ENCODE measurements at places on chromosomes 11 and 22. TPM values are rescaled to one million over a fixed set of nuclear protein-coding genes. Genes with fewer than 3 reads are reported as not detected.

The FGF4 gene
- not detected for total RNA-seq

The PVALB gene
- total RNA-seq = 3.2 TPM

The C22orf15 gene
- total RNA-seq = 0.88 TPM

The RIC3 gene
- 45.7 TPM for total RNA-seq

The EPS8L2 gene
- 14.1 TPM for total RNA-seq

The DCHS1 gene
- 84.2 TPM for total RNA-seq

The OAF gene
- total RNA-seq = 46.5 TPM

The OR4C12 gene
- total RNA-seq = not detected

The TTC36 gene
- 2.5 TPM for total RNA-seq

The ALX4 gene
- 11.8 TPM for total RNA-seq

The BLID gene
- total RNA-seq = 8.5 TPM

The ZFPL1 gene
- total RNA-seq = 28.7 TPM

The CAPN1 gene
- 91.5 TPM for total RNA-seq

The P2RY6 gene
- total RNA-seq = 0.44 TPM

The OR51B4 gene
- not detected for total RNA-seq

The FOSL1 gene
- not detected for total RNA-seq

The ESRRA gene
- 17.5 TPM for total RNA-seq

The NXPE4 gene
- not detected for total RNA-seq

The SYT8 gene
- 9.7 TPM for total RNA-seq

The SMTNL1 gene
- 0.88 TPM for total RNA-seq

The IL10RA gene
- 4.2 TPM for total RNA-seq

The ATF4 gene
- total RNA-seq = 157 TPM

The KLHL35 gene
- 16.1 TPM for total RNA-seq

The TRIM49D2 gene
- not detected for total RNA-seq

The ZC3H12C gene
- total RNA-seq = 35.1 TPM

The CBY1 gene
- total RNA-seq = 23.1 TPM

The MLC1 gene
- 7.2 TPM for total RNA-seq

The FAM180B gene
- total RNA-seq = 1.2 TPM

The TIMM10 gene
- total RNA-seq = 18.0 TPM

The WBP2NL gene
- 8.6 TPM for total RNA-seq

The LGALS1 gene
- 510 TPM for total RNA-seq

The TNKS1BP1 gene
- total RNA-seq = 49.8 TPM

The ARHGAP42 gene
- 45.9 TPM for total RNA-seq

The TMEM45B gene
- total RNA-seq = not detected

The LIF gene
- 0.93 TPM for total RNA-seq

The SLC5A12 gene
- total RNA-seq = 0.55 TPM

The CCDC116 gene
- total RNA-seq = 0.27 TPM

The CCND1 gene
- 270 TPM for total RNA-seq

The RAB39A gene
- 16.5 TPM for total RNA-seq

The DSCAML1 gene
- total RNA-seq = 18.0 TPM

The PRRG4 gene
- 1.4 TPM for total RNA-seq

All from camera-type eye (tissue), 1 donor.